Thoracic aorta (tissue), 2 donors: ENCODE measurements at places on chromosomes 12 and 14. TPM values are rescaled to one million over a fixed set of nuclear protein-coding genes. Genes with fewer than 3 reads are reported as not detected.

The C12orf54 gene
- not detected for total RNA-seq

The SPRYD4 gene
- 2.3 TPM for total RNA-seq

The RBP5 gene
- 0.71 TPM for total RNA-seq

The PPFIA2 gene
- 51.1 TPM for total RNA-seq

The TAS2R30 gene
- total RNA-seq: 15.1 TPM

The PMCH gene
- total RNA-seq: not detected

The STXBP6 gene
- 4.4 TPM for total RNA-seq

The AQP2 gene
- total RNA-seq: not detected

The PIWIL1 gene
- not detected for total RNA-seq

The TAS2R9 gene
- not detected for total RNA-seq

The TRAFD1 gene
- 23.6 TPM for total RNA-seq

The GLIPR1L1 gene
- total RNA-seq: not detected

The GARIN6 gene
- total RNA-seq: not detected

The RNF212B gene
- total RNA-seq: not detected

GRCh38 chr14:23145794-23146350 lies 26.8 kb upstream of the CEBPE start:
- no peak for DNase-seq

- peak; percentile 38 for DNase-seq
These were observed 5.5 kb upstream of the CISTR start for GRCh38 chr12:53757101-53757770.

- no peak for DNase-seq
These were observed 1.8 kb upstream of the FAM222A start for GRCh38 chr12:109711596-109712461.

DNA sequence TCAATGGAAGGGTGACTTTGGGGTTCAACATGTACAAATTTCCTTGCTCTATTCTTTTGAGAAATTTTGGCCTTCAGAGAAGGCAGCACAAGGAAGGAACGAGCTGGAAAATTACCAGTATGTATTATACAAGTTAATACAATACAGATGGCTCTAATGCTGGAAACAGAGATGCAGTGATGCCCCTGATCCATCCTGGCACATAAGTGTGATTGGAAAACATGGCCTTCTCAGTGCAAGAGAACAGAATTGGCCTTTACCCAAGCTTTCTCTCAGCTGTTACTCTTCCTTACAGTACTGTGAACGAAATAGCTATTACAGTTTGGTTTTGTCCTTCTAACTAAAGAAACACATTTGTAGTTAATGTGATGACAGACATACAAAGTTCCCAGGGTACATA lies 102.5 kb upstream of the GPHB5 start:
- DNase-seq: no peak

- DNase-seq: no peak
These were observed 7.3 kb downstream of the TESC start for GRCh38 chr12:117091758-117092510.

DNA sequence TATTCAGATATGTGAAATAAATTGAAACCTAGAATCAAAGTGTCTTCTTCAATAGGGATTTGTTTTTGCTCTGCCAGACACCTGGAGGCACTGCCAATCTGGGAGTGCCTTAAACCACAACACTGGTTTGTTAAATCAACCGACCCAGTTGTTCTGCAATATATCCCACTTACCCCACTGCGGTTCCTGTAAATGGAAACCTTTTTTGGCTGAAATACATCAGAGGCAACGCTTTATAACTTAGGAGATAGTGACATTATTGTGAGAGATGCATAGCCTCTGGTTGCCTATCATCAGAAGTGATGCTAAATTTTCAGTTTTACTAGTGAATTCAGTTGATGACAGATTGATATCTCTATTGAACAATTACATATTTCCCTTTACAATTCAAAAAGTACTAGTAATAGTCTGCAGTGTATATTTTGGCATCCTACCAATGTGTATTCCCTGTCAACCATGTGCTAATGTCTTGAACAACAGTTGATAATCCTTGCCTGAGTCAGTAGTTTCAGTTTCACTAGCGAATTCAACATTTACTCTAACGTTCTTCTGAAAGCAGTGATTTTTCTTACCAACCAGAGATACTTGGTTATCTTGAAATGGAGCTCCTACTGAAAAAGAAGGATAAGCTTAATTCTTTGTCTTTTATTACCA lies 30.5 kb downstream of the PPP2R5C start:
- no peak for DNase-seq

DNA sequence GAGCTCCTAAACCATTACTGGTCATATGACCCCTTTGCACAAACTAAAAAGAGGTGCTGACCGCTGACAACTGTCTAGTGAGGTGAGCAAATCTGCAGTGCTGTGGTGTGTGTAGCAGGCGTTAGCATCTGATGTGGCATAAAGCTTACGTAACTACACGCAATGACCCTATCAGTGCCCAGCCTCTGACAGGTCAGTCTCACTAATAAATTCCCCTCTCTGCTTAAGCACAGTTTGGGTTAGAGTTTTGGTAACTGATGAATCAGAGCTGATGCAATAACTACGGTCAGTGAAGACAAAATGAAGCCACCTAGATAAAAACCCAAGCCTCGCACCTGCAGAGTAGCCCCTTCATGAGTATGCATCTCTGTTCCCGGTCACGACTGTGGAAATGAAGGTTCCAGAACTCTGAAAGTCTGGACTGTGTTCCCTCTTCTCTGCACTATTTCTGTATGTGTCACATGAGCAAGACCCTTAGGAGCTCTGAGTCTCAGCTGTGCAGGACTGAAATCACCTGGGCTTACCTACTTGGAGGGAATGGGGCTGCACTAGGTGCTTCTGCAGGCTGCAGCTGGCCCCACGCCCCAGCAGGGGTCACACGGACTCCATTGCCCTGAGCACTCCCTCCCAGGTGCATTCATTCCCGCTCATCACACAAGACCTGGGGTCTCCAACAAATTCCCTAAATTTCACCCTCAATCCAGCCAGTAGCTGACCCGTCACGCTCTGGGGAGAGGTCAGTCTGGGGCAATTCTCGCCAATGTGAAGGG lies 54.4 kb downstream of the RIMBP2 start:
- no peak for DNase-seq

GRCh38 chr14:89672636-89673511 lies 255.8 kb upstream of the FOXN3 start:
- DNase-seq: no peak

- no peak for DNase-seq
These were observed 5.3 kb downstream of the FKBP4 start for GRCh38 chr12:2800046-2800570.

- DNase-seq: no peak
These were observed 30.3 kb downstream of the EFCAB11 start for GRCh38 chr14:89924268-89924667.

- no peak for DNase-seq
These were observed 409.5 kb upstream of the LMO3 start for GRCh38 chr12:17015501-17015900.

DNA sequence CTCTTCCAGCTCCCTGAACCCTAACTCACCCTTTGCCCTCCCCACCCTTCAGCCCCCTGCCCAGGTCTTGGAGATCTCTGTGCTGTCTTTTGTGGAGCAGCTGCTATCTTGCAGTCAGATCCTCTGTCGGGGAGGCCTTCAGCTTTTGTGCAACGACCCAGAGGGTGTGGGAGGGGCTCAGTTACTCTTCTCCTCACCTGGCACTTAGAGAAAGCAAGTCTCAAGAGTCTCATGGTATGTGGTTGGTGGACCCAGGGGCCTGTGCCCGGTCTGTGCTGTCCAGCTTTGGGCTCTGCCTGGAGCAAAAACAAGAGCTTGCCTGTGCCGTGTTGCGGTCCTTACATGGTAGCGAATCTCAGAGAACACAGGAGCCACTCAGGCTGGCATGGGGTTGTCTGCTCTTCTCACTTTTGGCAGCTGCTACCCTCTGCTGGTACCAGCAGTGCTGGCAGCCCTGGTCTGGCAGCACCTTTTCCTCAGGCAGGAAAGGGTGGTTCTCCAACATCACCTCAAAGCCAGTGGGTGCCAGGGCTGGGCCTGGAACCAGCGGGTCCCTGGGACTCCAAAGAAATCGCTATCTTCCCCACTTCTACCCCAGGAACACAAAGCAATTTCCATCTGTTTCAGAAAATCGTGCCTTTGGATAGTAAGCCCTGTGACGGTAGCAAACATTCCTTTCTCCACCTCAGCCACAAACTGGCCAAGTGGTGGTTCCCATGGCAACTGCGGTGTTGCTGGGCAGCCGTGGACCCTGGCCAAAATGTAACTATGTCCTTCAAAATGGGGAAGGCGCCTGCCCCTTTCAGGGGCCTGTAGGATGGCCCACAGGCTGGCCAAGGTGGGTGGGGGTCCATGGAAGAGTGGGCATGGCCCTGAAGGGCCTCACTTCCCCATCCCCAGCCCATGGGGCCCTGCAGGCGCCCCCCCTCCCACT lies 90.0 kb downstream of the RIN3 start:
- peak; percentile 30 for DNase-seq

DNA sequence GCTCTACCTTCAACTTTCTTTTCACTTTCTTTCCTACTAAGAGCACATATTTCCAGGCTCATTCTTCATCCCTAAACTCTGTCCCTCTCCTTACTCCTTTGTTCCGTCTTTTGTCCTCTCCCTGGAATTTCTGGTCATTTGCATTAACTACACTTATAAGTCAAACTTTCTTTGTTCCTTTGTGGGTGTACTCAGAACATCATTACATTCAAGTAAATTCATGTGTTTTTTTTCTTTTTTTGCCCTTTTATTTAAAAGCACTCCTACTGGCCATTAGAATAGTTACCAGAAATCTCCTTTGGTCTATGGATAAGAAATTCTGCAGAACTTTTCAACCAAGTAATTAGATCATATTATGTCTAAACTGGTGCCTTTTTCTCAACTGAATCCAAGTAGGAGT lies 802.6 kb downstream of the DIO2 start:
- DNase-seq: no peak

GRCh38 chr12:88237954-88238353 lies 95.8 kb downstream of the TMTC3 start:
- DNase-seq: no peak

DNA sequence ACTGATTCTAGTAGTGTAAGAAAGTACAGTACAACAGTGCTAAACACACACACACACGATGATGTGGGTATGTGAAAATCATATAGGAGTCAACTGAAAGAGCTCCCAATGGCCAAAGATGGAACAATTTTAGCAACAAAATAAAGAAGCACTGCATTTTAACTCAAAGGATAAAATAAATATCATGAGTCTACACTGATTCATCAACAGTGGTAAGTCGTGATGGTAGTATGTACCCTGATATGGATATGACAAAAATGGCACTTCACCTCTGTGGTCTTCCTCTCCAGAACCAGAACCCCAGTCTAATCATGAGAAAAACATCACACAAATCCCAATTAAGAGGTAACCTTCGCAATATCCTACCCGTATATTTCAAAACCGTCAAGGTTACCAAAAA lies 41.4 kb upstream of the TBPL2 start:
- DNase-seq: no peak

DNA sequence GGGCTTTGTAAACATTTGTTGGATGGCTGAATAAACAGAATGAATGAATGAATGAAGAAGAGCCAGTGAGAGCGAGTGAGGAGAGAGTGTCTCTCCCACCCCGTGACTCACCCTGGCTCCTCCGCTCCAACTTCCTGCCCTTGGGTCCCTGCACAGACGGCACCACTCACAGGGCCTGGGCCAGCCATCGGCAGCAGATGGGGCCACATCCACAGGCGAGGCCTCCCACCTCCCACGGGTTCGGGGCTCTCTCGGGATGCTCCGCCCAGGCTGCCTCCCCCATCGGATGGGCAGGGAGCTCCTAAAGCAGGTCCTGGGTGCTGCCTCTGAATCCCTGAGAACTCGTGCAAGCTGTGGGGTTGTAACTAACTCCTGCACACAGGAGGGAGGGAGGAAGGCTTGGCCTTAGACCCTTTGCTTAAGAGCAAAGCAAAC lies 41.3 kb downstream of the CCNK start:
- no peak for DNase-seq

DNA sequence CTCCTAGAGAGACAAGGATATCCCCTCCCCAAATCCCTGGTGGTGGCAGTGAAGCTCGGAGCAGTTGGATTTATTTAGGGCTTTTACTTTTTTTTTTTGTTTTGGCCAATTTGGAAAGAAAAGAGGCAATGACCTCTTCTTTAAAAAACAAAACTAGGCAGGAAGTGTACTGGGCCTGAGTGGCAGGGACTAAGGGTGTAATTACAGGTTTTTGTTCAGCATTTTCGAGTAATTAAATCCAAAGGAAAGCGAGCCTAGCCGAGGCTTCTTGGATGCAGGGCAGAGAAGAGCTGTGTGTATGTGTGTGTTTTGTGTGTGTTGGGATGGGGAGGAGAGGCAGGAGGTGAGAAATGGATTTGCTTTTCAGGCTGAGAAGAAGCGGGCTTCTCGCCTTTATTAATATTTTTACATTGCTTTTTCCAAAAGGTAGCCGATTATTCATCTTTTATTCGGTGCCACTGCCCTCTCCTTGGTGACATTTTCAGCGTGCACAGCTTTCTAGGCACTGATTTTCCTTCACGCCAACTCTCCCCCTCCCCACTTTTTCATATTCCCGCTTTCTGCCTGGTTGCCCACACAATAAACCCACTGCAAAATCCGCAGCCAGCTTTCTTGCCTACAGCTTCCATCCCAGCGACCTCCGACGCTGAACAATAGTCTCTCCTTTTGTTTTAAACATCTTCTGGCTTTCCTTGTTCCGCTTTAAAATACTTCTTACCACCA lies 8.9 kb upstream of the IRF2BPL start:
- no peak for DNase-seq

GRCh38 chr14:99572173-99572999 lies 31.6 kb downstream of the CCDC85C start:
- DNase-seq: no peak

- no peak for DNase-seq
These were observed 64.9 kb upstream of the KITLG start for GRCh38 chr12:88644946-88645702.

- DNase-seq: no peak
These were observed 473.8 kb downstream of the RAD51B start for GRCh38 chr14:68293404-68293803.

GRCh38 chr14:104441275-104442106 lies 138.1 kb upstream of the C14orf180 start:
- no peak for DNase-seq

DNA sequence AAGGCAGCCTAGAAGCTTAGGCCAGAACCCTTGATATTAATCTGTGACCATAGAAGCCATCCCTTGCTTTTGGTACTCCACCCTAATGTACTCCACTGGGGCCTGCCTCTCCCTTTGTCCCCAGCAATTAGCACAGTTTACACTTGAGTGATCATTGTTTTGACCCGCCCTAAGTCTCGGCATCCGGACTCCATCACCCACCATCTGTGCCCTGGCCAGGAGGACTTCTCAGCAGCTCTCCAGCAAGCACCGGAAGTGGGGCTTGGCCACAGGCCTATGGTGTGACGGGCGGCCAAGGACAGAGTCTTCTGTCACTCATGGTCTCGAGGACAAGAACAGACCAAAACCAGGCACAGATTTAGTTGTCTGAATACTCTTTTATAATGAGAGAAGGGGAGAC lies 126.5 kb upstream of the NTF3 start:
- no peak for DNase-seq

DNA sequence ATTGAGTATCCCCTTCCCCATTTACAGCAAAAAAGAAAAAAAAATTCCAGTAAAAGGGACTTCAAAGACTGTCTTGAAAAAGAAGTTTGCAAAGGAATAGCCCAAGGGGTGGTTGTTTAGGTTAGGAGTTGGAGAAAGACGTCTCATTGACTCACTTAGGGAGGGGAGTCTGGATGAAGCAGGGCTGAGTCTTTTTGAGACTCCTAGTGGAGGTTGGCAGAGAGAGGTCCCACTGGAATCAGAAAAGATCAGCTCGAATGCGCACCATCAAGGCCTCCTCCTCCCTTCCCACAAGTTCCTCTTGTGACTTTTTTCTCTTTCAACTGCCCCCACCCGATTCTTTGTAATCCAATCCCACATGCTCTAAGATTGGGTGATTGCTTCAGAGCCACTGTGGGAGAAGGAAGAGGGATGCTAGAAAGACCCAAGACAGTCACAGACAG lies 1.9 kb downstream of the ARHGEF40 start:
- no peak for DNase-seq
